ENCODE measurements at places on chromosomes 1 and 21.

DNA sequence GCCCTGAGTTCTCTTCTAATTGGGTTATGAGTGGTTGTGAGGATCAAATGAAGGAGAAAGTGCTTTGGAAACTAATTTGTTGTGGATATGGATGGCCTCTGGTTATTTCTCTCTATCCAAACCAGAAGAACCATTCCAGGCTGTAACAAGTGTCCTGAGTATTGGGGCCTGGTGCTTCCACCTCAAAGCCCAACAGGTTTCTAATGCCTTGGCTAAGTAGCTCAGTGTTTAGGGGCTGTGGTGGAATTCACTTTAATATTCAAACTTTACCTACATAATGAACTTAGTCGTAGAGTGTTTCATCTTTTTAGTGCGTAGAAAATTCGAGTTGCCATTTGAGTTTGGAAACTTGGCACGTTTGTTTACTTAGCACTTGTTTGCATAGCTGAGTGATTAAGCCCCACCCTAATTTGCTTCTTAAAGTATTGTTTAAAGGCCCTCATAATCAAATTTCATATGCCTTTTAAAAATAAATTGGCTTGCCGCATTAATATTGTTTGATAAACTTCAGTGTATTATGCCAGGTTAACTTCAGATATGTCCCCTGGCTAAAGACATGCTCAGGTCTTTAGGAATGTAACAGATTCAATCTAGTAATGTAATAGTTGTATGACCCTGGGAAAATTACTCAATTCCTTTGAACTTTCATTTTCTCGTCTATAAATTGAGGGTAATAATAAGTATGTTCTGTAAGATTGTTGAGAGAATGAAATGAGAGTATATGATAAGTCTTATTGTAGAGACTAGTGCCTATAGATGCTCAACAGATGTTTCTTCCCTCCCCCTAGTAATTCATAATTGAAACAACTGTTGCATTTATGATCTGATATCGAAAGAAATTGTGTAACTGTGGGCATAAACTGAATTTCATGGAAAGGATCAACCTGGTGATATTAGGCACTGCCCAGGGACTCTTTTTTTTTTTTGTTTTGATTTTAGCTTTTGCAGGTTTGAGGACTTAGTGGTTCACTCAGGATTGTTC, 1.6 kb downstream of the AGO4 start:
- no peak for DNase-seq

GRCh38 chr1:205967554-205968335, 24.5 kb upstream of the SLC26A9 start:
- no peak for DNase-seq

DNA sequence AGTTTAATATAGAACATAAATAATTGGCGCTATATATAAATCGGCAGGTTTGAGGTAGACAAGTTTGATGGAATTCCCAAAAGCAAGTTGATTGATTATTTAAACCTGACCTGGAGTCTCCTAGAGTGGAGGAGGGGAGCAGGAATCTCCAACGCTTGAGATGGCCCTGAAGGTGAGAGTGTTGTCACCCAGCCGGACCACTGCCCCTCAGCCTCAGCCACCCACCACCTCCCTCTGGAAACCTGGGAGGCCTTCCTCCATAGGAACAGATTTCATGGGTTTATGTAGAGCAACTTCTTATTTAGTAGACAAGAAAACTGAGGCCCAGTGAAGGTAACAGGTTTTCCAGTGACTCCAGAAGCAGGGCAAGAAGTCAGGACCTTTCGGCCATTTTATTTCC, 389.5 kb downstream of the KIF26B start:
- no peak for DNase-seq

DNA sequence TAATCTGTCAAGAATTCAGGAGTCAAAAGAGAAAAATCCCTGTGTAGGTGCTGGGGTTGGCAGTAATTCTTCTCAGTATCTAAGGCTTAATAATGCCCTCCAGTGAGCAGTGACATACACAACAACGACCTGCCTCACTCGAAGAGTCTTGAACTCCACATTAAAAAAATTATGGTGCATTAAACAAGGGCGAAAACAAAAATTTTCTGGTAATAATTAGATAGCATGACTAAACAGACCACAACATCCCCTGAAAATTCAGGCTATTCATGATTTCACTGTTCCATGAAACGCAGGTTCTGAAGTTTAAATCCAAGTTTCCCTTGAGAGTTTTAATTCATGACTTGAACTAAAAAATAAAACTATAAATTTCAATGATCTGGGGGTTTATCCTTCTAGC, 5.1 kb downstream of the SRSF4 start:
- DNase-seq: no peak

GRCh38 chr21:17585875-17586450, 26.7 kb downstream of the BTG3 start:
- peak; percentile 58 for DNase-seq

DNA sequence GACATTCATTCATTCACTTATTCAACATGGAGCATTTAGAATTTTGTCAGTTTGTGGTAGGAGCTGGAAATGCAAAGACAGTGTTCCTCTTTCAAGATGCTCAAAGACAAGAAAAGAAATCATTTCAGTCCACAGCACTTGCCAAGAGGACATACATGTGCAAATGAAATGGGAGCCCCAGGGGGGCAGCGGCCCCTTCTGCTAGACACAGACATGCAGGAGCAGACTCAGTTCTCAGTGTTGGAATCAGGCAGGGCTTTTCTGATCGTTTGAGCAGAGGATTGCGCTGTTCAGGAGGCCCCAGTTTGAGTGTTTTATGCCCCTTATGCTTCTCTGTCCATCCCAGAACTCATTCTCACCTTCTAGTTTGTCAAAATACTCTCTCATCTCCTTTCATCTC, 35.6 kb upstream of the VASH2 start:
- DNase-seq: no peak

- DNase-seq: no peak
Observed at GRCh38 chr1:246638941-246639655, 72.8 kb downstream of the CNST start.

Measured in NCI-H2081 (cell line).